ENCODE measurements at places on chromosomes 3 and 15.

- no peak for DNase-seq
Measured at GRCh38 chr3:58518291-58518789, 18.6 kb downstream of the ACOX2 start.

DNA sequence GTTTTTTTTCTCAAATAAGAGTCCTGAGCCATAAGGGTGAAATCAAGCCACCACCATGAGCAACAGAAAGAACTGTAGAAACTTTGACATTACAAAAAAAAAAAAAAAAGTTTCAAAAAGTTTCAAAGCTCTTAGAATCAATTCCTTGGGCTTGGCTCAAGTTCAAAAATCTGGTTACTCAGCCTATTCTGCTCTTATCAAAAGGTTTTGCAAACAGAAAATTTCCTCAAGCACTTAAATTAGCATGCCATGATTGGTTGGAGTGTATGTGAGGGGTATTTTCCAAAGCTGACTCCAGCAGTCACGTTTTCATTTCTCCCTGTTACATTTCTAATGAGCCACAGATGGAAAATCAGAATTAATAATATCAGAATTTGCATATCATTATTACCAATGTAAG is 12.1 kb upstream of the PEX5L start:
- DNase-seq = no peak

GRCh38 chr15:101435761-101436160 is 53.7 kb downstream of the PCSK6 start:
- DNase-seq = no peak

GRCh38 chr3:130323503-130323902 is 22.0 kb upstream of the COL6A5 start:
- no peak for DNase-seq

DNA sequence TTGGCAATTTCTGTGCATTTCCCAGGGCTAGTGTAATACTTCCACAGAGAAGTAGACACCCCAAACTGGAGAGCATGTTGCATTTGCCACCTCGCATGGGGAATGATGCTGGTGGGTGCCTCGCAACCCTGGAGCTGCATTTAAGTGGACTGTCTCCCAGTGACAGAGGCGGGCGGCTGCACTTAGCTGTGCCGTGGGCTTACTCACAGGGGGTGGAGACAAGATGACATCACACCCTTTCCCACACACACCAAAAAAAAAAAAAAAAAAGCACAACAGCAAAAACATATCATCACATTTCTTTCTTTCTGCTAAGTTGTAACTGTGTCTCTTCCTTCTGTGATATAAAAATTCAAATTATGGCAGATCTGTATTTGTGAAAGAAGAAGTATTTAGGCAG is at the start of gene ABI3BP:
Gene ABI3BP (minus strand): TSS at position 113 of the 400 bp plus-strand sequence. CDS start 37 bp downstream, at position 76.
- peak; percentile 7 for DNase-seq

DNA sequence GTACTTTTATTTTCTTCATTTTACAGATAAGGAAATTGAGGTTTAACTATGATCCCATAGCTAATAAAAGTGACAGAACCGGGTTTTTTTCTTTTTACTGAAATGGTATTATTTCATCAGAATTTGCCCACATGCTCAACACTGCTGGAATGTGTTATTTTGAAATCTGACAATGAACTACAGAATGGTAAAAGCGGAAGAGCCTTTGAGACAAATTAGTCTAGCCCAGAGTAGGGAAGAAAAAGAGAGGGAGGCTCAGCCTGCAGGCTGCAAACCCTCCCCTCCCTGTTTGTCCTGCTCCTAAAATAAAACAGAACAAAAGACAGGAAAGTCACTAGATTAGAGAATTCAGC is 100.3 kb upstream of the LIPC start:
- DNase-seq = no peak

GRCh38 chr3:67661089-67661488 is 6.7 kb upstream of the SUCLG2 start:
- DNase-seq = no peak

- DNase-seq = no peak
Measured at GRCh38 chr3:196149831-196150301, 61.3 kb downstream of the ZDHHC19 start.

GRCh38 chr3:127304121-127304744 is 16.4 kb upstream of the PRR20G start:
- no peak for DNase-seq

DNA sequence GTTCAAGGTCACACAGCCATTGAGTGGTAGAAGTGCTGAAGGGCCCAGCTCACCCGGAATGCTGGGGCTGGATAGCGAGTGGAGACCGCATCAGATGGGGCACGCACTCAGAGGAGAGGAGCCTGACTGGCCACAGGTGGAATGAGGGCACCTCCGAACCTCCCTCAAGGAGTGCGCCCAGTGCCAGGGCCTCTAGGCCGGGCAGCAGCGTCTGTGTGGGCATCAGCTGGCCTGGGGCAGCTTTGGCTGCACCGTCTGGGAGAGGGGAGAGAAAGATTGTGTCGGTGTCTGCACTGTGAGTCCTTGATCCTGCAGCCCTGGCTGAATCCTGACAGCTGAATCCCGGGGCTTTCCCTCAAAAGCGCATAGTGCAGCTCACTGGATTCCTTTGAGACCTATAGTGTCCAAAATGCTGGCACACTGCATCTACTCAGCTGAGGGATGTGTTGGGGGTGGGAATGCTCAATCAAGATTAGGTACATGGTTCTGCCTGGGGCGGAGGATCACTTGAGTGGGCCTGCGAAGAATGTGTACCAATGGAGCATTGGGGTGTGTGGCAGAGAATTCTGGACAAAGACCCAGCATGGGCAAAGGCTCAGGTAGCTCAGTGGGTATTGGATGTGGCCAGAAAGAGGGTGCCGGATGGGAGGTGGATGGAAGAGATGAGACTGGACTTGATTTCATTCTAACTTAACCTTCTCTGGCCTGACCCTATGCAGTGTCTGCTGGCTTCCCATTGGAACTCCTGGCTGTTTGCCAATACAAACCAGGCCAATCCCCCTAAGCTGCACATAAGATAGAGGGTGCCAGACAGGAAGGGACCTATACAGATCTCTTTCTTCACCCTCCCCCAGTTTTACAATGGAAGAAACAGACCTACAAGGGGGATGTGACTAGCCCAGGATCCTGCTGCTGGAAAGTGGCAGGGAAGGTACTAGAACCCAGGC is 950 bp downstream of the ANKDD1A start:
- DNase-seq = no peak

DNA sequence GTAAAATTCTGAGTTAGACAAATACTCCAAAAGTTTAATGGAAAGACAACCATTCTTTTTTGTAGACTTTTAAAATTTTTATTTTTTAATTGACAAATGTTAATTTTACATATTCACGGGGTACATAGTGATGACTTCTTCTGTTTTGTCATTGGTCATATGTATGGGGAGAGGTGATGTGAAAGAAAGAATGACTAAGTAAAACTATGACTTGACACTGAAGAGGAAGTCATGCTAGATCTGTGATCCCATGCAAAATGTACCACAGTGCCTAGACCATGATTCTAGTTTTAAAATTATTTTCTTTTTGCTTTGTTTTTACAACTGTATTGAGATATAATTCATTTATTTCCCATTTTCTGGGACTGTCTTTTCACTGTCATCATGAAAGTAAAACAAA is 281.6 kb downstream of the MBNL1 start:
- no peak for DNase-seq

DNA sequence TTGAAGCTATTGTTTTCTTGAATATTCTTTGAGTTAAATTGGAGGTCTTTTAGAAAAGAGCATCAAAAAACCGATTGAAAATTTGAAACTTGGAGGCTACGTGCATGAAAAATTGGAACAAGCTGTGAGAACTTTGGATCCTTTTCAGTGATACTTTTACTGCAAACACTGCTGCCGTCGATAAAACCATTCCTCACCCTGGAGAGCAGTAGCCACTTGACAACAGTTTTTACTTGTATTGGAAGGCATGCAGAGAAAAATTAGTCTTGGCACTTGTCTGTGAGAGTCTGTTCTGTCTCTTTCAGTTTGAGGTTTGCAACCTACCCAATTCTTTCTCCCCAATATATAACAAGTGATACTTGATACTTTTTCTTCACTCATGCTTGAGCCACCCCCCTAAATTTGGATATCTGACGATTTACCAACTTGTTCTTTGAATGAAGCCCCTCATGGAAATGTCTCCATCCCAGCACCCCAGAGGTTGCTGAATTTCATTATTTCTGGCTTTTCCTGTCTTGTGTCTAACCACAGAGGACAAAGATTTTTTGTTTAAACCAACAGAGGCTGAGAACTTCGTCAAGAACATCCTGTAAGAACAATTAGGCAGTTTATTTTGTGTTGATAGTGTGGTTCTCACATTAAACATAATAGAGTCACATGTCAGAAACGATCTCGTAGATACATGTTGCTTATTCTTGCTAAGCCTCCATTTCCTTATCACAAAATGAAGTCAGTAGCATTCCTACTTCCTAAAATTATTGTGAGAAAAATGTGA is 307.3 kb upstream of the PLSCR5 start:
- no peak for DNase-seq

GRCh38 chr3:84510007-84510406 is 448.8 kb upstream of the CADM2 start:
- DNase-seq = no peak

- no peak for DNase-seq
Measured at GRCh38 chr15:70063261-70063925, 34.3 kb downstream of the TLE3 start.

- DNase-seq = no peak
Measured at GRCh38 chr15:67290319-67290718, 35.7 kb downstream of the IQCH start.

DNA sequence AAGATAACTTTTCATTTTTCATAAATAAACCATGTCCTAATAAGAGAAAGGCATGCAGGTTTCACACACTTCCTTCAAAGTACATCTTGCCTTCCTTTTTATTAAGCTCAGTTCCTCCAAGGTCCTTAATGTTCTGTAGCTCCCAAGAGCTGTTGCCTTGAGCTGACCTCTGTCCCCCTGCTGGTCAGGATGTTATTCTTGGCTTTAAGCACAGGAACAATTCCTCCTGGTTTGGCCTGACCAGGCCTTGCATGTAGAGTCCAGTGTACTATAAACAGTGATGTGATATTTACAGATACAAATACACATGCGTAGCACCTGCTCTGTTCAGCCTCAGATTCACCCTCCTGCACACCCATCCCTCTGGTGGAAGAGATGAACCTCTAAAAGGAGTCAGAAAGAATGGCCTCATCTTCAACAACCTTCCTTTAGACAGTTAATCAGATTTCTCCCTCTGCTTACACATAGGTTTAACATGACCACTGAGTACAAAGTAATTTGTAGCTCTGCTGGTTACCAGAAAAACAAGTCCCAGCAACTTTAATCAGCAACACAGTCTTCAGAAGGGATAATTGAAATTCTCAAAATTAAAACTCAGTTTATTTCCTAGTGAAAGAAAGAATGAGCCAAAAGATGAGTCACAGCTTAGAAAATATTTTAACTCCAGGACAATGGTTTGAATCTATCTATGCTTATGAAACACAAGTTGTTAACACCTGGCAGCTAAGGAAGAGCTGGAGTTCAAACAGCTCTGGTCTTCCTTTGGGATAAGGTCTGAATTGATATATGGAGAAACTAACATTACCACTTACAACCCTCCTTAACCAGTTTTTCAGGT is 46.5 kb downstream of the PTPN9 start:
- no peak for DNase-seq

DNA sequence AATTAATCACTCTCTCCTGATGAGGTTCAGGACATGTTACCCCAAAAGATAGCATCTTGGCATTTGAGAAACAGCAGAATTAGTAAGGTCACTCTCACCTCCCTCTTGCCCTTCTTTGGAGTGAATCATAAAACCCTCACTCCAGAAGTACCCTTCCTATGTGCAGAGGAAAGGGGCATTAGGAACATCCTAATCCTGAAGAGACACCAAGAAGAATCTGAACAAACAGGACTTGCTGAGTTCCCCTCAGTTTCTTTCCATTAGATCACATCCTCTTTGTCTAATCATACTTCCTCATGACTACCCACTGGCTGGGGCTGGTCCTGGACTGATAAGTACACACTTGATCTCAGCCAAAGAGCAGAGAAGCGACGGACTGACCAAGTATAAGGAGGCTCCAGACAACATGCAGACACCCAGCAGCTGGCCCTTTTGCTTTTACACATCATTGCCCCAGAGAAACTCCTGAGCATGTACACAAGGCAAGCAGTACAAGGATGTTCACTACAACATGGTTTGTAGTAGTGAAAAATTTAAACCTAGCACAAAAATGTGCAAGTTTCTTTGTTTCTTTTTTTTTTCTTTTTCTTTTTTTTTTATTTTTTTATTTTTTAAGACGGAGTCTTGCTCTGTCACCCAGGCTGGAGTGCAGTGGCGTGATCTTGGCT is 15.0 kb upstream of the TM6SF1 start:
- DNase-seq = no peak

DNA sequence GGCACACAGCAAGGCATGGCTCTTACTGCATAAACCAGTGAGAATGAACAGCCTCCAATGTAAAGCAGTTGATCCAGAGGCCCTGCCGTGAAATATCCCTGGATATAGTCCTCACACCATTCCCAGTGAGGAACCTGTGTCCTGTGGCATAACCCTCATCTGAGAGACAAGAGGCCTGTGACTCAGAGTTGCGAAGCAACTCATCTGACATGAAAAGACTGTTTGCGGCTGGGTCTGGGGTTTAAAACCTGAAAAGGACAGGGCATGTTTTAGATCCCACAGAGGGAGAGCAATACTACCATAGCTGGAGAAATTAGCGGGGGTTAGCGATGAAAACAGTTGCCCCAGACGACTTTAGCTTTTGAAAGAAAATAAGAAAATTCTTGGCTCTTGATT is 165.3 kb upstream of the BHLHE40 start:
- DNase-seq = no peak

DNA sequence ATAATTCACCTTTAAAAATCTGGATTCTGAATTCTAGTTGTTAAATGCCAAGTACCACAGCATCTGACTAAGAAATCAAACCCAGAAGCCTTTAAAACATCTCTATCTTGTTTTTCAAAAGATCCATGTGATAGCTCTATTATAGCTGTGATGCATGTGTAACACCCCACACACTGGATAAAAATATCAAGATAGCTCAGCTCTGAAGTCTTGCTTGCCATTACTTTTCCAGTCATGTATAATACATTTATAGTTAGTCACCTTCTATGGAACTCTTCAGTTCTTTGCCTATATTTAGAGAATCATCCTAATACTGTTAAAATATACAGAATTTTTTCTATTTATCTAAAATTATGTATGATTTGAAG is 11.6 kb downstream of the ARPP19 start:
- no peak for DNase-seq

DNA sequence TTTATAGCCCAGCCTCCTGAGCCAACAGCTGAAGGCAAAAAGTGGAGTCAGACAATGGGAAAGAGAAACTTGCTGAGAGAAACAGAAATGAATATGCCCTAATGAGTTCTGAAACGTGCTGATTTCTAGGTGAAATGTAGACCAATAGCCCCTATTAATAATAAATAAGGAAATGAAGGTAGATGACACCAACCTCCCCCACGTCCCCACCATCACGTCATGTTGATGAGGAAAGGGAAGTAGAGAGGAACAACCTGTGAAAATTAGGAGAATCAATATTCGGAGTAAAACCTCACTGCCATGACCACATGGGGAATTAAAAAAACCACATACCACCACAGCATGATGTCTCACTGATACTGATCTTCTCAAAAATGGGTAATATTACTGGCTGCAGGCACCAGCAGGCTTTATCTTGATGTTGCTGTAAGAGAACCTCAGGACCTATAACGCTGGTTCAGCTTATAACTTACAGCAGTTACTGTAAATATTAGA is 64.0 kb downstream of the KAT2B start:
- peak; percentile 30 for DNase-seq

Measured in activated T-cell treated with anti-CD3 and anti-CD28 coated beads for 48 hours (primary cell).